ENCODE measurements at places on chromosomes 12 and 14.

- no peaks in the 10 kb centered on the region for H3K27me3 ChIP-seq
- H3K36me3 ChIP-seq, result no peaks in the 10 kb centered on the region
- peak; percentile 97 for DNase-seq
- H3K4me1 ChIP-seq, result peaks cover 52% of the 10 kb centered on the region
Observed at GRCh38 chr12:5088586-5089264, 45.0 kb downstream of the KCNA5 start.

DNA sequence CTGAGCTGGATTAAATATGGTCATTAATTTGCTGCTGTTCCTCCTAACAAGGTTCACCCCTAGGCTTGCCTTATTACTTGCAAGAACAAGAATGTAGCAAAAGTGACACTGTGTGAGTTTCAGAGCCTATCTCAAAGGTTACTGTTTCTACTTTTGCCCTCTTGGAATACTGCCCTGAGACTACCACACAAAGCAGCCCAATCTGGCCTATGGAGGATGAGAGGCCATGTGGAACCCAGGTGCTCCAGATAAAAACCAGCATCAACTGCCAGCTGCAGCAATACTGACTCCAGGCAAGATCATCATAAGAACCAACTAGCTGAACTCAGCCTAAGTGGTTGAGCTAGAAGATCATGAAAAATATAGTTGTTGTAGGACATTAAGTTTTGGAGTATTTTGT is 22.4 kb upstream of the SUPT16H start:
- H3K4me3 ChIP-seq, result no peak overlapping the region
- H3K27ac ChIP-seq, result no peak overlapping the region
- H3K4me1 ChIP-seq, result no peaks in the 10 kb centered on the region

DNA sequence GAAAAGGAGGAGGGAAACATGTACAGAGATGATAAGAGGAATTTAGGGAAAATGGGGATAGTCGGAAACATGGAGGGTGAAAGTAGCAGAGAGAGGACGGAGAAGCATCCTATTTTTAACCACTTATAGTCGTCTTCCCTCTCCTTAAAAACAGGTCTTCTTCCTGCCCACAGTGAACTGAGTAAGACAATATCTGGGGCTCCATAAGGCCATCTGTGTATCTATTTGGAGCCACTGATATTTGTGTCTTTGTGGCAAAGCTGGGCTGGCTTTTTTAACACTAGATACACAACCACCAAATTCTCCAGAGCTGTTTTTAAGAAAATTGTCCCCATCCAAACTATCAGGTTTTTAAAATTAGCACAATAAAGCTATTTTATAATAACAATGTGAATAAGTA is 109.5 kb upstream of the RAP1B start:
- H3K27ac ChIP-seq, result no peak overlapping the region
- no peaks in the 10 kb centered on the region for H3K27me3 ChIP-seq
- H3K4me3 ChIP-seq, result no peak overlapping the region
- DNase-seq, result no peak
- peaks cover 11% of the 10 kb centered on the region for H3K4me1 ChIP-seq

GRCh38 chr12:109009766-109010165 is 11.1 kb downstream of the SVOP start:
- H3K4me1 ChIP-seq, result no peaks in the 10 kb centered on the region
- no peak for DNase-seq
- H3K27ac ChIP-seq, result no peak overlapping the region
- H3K36me3 ChIP-seq, result no peaks in the 10 kb centered on the region

GRCh38 chr14:76090616-76091391 is 60.9 kb upstream of the GPATCH2L start:
- H3K27me3 ChIP-seq, result peaks cover 6% of the 10 kb centered on the region
- H3K4me3 ChIP-seq, result no peak overlapping the region
- no peak for DNase-seq
- H3K4me1 ChIP-seq, result no peaks in the 10 kb centered on the region
- H3K27ac ChIP-seq, result no peak overlapping the region

GRCh38 chr12:74111688-74112360 is 425.8 kb upstream of the ATXN7L3B start:
- no peak overlapping the region for H3K4me3 ChIP-seq
- no peaks in the 10 kb centered on the region for H3K36me3 ChIP-seq
- no peak overlapping the region for H3K27ac ChIP-seq
- H3K4me1 ChIP-seq, result no peaks in the 10 kb centered on the region

GRCh38 chr14:102760496-102761193 is 16.6 kb upstream of the TRAF3 start:
- no peak overlapping the region for H3K4me3 ChIP-seq
- H3K27ac ChIP-seq, result no peak overlapping the region
- H3K27me3 ChIP-seq, result no peaks in the 10 kb centered on the region
- H3K4me1 ChIP-seq, result no peaks in the 10 kb centered on the region
- H3K36me3 ChIP-seq, result no peaks in the 10 kb centered on the region

GRCh38 chr12:122965851-122966742 is at the start of gene ABCB9:
TSS of gene ABCB9 (minus strand) at chr12:122966463. CDS start at chr12:122960235, 6,228 bp downstream.
- H3K27me3 ChIP-seq, result no peaks in the 10 kb centered on the region
- H3K4me3 ChIP-seq, result peak within 1 kb of the TSS; percentile 61

- H3K27ac ChIP-seq, result no peak overlapping the region
- no peaks in the 10 kb centered on the region for H3K27me3 ChIP-seq
- H3K4me1 ChIP-seq, result no peaks in the 10 kb centered on the region
- H3K36me3 ChIP-seq, result no peaks in the 10 kb centered on the region
- DNase-seq, result no peak
- H3K4me3 ChIP-seq, result no peak overlapping the region
Observed at GRCh38 chr12:7327918-7328317, 24.0 kb downstream of the ACSM4 start.

DNA sequence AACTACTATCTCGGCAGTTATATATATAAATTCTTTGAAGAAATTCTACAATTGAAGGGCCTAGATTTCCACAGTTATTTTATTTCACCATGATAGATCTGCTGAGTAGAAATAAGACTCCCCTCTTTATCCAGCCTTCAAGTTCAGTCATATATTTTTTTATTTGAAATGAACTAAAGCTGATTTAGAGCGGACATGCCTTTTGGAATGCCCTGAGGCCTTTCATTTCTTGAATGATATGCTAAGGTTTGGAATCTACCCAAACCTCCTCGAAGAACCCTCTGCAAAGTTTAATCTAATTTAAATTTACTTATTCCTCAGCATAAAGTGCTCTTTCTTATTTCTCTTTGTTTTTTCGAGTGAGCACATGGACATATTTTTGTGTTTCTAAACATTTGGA is 15.1 kb downstream of the SIX1 start:
- H3K36me3 ChIP-seq, result no peaks in the 10 kb centered on the region
- no peak overlapping the region for H3K27ac ChIP-seq
- no peaks in the 10 kb centered on the region for H3K27me3 ChIP-seq
- DNase-seq, result no peak

DNA sequence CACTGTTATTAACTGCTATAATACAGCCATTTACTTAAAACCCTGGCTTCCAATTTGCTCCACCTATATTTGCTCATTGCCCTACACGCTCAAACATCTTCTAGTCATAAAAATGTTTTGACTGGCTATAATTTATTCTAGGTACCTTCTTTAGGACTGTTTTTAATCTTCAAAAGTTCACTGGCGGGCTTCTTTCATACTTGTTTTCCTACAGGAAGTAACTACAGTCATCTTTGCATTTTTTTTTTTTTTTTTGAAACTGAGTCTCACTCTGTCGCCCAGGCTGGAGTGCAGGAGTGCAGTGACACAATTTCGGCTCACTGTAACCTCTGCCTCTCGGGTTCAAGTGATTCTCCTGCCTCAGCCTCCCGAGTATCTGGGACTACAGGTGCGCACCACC is 32.5 kb downstream of the MPHOSPH9 start:
- no peaks in the 10 kb centered on the region for H3K4me1 ChIP-seq
- no peaks in the 10 kb centered on the region for H3K27me3 ChIP-seq
- peaks cover 64% of the 10 kb centered on the region for H3K36me3 ChIP-seq

DNA sequence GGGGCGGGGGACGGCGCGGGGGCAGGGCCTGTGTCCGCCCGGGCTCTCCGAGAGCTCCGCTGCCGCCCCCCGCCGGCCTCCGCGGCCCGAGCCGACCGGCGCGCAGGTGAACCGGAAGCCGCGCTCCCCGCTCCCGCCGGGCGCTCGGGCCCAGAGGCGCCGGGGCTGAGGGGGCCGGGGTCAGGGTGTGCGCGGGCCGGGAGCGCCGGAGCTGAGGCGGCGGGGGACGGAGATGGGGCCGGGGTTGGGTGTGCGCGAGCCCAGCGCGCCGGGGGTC is 431 bp downstream of the HIP1R start:
- H3K27ac ChIP-seq, result no peak overlapping the region
- no peak for DNase-seq
- H3K27me3 ChIP-seq, result no peaks in the 10 kb centered on the region
- peaks cover 33% of the 10 kb centered on the region for H3K4me1 ChIP-seq
- H3K36me3 ChIP-seq, result no peaks in the 10 kb centered on the region
- peak overlapping the region; percentile 54 for H3K4me3 ChIP-seq

- no peaks in the 10 kb centered on the region for H3K4me1 ChIP-seq
- H3K36me3 ChIP-seq, result peaks cover 20% of the 10 kb centered on the region
- no peak overlapping the region for H3K27ac ChIP-seq
- no peak overlapping the region for H3K4me3 ChIP-seq
Observed at GRCh38 chr14:60713513-60713912, 10.6 kb downstream of the SIX4 start.

DNA sequence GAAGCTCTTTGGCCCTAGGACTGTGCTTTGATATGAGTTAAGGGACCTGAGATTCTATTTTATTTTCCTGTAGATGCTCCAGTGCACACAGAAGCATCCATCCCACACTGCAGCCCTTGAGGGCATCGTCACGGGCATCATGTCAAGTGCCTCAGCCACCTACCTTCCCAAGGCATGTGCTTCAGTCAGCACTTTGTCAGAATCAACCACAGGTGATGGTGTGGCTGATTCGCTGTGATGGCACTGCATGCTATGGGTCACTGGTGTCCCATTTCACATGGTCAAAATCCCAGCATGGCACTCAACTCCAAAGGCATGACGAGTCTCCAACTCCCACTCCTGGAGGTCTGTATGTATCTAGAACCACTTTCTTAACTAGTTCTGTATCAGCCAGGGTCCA is 100.8 kb downstream of the AACS start:
- H3K36me3 ChIP-seq, result no peaks in the 10 kb centered on the region
- no peak overlapping the region for H3K27ac ChIP-seq
- H3K27me3 ChIP-seq, result peaks cover 10% of the 10 kb centered on the region

DNA sequence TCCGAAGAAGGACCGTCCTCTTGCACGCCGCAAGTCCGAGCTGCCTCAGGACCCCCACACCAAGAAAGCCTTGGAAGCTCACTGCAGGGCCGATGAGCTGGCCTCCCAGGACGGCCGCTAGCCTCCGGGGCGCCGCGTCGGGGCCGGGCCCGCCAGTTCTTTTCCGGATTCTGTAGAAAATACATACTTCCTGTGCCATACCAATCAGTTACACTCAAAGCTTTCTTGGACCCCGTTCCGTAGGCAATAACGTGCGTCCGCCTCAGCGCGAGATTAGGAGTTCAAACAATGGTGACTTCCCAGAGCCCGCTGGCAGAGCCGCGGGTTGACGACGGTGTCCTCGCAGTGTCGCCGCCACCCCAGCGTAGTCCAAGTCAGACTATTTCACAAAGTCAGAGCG is 39.2 kb upstream of the DYNC1H1 start:
- no peaks in the 10 kb centered on the region for H3K27me3 ChIP-seq
- H3K4me1 ChIP-seq, result peaks cover 9% of the 10 kb centered on the region
- peaks cover 13% of the 10 kb centered on the region for H3K36me3 ChIP-seq
- H3K27ac ChIP-seq, result no peak overlapping the region
- no peak for DNase-seq

- DNase-seq, result no peak
- H3K4me3 ChIP-seq, result no peak overlapping the region
- peaks cover 10% of the 10 kb centered on the region for H3K27me3 ChIP-seq
- no peaks in the 10 kb centered on the region for H3K36me3 ChIP-seq
- no peak overlapping the region for H3K27ac ChIP-seq
Observed at GRCh38 chr12:111111681-111112080, 191.3 kb upstream of the MYL2 start.

GRCh38 chr14:49954171-49954631 is 61.3 kb downstream of the ARF6 start:
- no peaks in the 10 kb centered on the region for H3K36me3 ChIP-seq
- H3K27me3 ChIP-seq, result no peaks in the 10 kb centered on the region
- no peak overlapping the region for H3K4me3 ChIP-seq
- H3K27ac ChIP-seq, result no peak overlapping the region
- DNase-seq, result no peak

DNA sequence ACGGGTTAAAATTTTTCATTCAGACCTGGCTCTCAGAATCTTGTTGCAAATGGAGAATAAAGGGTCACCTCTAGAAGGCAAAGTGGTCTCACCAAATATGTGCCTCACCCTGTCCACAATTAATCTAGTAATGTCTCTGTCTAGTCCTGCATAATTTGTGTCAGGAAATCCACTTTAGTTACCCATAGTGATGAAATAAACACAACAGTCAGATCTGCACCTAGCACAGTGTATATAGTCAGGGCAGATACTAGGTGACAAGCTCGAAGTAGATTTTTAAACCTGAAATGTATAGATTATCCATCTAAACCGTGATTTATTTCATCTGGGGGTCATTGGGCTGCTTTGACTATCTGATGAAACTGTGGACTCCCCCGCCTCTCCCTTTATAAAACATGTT is 15.9 kb upstream of the FLVCR2 start:
- no peaks in the 10 kb centered on the region for H3K4me1 ChIP-seq
- H3K27ac ChIP-seq, result no peak overlapping the region
- no peak for DNase-seq
- H3K4me3 ChIP-seq, result no peak overlapping the region
- no peaks in the 10 kb centered on the region for H3K36me3 ChIP-seq

DNA sequence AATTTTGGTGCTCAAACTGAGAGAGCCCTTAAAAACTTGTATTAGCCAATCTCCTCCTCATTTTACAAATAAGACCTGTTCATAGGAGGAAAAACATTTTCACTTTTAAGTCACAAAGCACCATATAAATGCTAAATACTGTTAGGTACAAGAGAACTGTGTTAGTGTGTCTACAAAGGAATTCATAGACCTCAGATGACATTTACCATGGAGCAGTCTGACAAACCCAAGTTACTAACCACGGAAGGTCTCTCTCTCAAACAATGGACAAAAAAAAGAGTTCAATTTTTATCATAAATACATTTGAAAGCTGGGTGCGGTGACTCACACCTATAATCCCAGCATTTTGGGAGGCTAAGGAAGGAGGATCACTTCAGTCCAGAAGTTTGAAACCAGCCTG is 10.0 kb downstream of the SBNO1 start:
- H3K27me3 ChIP-seq, result no peaks in the 10 kb centered on the region
- H3K36me3 ChIP-seq, result peaks cover 15% of the 10 kb centered on the region
- H3K4me3 ChIP-seq, result no peak overlapping the region
- peaks cover 14% of the 10 kb centered on the region for H3K4me1 ChIP-seq
- DNase-seq, result no peak

- H3K4me1 ChIP-seq, result no peaks in the 10 kb centered on the region
- DNase-seq, result no peak
- H3K27ac ChIP-seq, result no peak overlapping the region
- H3K36me3 ChIP-seq, result no peaks in the 10 kb centered on the region
- H3K4me3 ChIP-seq, result no peak overlapping the region
- H3K27me3 ChIP-seq, result no peaks in the 10 kb centered on the region
Observed at GRCh38 chr12:71947645-71948105, 9.0 kb downstream of the TPH2 start.

DNA sequence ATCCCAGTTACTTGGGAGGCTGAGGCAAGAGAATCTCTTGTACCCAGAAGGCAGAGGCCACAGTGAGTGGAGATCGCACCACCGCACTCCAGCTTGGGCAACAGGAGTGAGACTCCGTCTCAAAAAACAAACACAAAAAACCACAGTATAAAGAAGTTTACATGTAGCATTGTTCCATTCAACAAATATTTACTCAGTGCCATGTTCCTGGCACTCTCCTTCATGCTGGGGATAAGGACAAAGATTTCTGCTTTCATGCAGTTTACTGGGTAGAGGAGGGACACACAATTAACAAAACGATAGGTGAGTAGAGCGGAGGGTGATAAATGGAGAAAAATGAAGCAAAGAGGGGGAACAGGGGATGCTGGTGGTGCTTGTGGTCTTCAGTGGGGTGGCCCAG is 68.2 kb upstream of the OVCH1 start:
- peaks cover 51% of the 10 kb centered on the region for H3K4me1 ChIP-seq
